ENCODE measurements at places on chromosomes 1 and 21. TPM values are rescaled to one million over a fixed set of nuclear protein-coding genes. Genes with fewer than 3 reads are reported as not detected.

- peaks cover 60% of the 10 kb centered on the region for H3K36me3 ChIP-seq
- H3K27ac ChIP-seq, result peak overlapping the region; percentile 49
- H3K4me1 ChIP-seq, result peaks cover 68% of the 10 kb centered on the region
Observed at GRCh38 chr1:198918920-198919319, 280.1 kb downstream of the PTPRC start.

DNA sequence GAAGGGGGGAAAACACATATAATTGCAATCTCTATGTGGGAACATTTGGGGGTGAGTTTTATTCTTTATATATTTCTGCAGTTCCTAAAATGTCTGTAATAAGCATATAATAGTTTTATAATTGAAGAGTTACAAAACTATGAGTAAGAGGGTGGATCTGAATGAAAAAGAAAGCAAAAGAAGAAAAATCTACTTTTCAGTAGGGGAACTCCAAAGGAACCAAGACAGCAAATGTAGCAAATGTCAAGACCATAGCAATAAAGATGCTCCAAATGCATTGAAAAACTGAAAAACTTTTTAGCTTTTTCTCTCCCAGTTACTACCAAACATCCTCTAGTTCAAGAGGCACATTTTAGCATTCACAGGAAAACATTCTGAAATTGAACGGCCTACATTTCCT, 434.8 kb downstream of the LMO4 start:
- no peaks in the 10 kb centered on the region for H3K27me3 ChIP-seq
- no peaks in the 10 kb centered on the region for H3K4me1 ChIP-seq
- no peak overlapping the region for H3K27ac ChIP-seq

- no peaks in the 10 kb centered on the region for H3K4me1 ChIP-seq
- no peak overlapping the region for H3K27ac ChIP-seq
- no peak overlapping the region for H3K4me3 ChIP-seq
- no peaks in the 10 kb centered on the region for H3K36me3 ChIP-seq
- no peak for DNase-seq
Observed at GRCh38 chr1:71561729-71562128, 480.9 kb upstream of the ZRANB2 start.

GRCh38 chr1:98049370-98050135, 128.7 kb upstream of the DPYD start:
- DNase-seq, result no peak
- H3K4me3 ChIP-seq, result peak overlapping the region; percentile 17
- no peak overlapping the region for H3K27ac ChIP-seq
- H3K27me3 ChIP-seq, result peaks cover 84% of the 10 kb centered on the region

DNA sequence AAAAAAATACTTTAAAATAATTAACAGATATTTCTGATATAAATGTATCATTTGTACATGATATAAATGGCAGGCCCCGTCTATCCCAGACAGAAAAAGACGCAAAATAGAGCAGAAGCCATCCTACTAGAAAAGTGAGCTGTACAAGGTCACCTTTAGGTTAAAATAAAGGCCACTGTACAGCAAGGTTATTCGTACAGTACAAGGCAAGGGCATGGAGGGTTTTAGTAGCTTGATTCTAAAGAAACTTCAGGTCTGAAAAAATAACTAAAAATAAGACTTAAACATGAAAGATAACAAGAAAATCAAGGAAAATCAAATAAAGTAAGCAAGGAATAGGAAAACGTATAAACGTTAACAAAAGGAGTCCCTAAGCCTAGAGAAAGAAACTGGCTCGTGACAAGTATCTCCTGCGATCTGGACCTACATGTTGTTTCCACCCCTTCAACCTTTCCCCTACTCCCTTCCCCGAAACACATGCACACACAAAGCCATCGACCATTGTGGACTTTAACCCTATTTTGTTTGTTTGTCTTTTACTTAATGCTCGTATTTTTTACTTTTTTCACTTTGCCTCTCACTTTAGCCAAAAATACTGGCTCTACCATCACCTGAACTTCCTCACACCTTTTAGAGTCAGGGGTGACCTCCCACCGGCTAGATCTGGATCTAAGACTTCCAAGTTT, 26.5 kb upstream of the SLC30A10 start:
- H3K4me1 ChIP-seq, result no peaks in the 10 kb centered on the region
- H3K27me3 ChIP-seq, result peaks cover 3% of the 10 kb centered on the region
- H3K4me3 ChIP-seq, result no peak overlapping the region
- no peaks in the 10 kb centered on the region for H3K36me3 ChIP-seq
- no peak overlapping the region for H3K27ac ChIP-seq
- no peak for DNase-seq

GRCh38 chr1:11492235-11492634, 13.3 kb downstream of the DISP3 start:
- no peaks in the 10 kb centered on the region for H3K4me1 ChIP-seq
- DNase-seq, result no peak
- no peaks in the 10 kb centered on the region for H3K36me3 ChIP-seq
- no peak overlapping the region for H3K27ac ChIP-seq
- no peak overlapping the region for H3K4me3 ChIP-seq
- no peaks in the 10 kb centered on the region for H3K27me3 ChIP-seq

Gene SLAMF6
- 13.0 TPM for total RNA-seq

Gene TADA1
- 15.3 TPM for total RNA-seq
